ENCODE measurements at places on chromosomes 3 and 15.

DNA sequence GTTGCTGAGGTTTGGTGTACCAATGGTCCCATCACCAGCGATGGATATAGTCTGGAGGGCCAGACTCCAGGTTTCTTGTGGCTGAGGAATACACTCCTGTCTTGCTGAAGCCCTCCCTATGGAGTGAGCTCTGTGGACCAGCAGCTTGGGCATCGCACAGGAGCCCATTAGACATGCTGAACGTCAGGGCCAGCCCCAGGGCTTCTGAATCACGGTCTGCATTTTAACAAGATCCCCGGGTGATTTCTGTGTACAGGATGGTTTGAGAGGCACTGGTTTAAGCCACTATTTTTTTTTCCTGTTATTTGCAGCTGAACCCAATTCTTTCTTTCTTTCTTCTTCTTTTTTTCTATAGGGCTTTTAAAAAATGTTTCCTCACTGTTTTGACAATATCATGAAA, 69.5 kb upstream of the XCR1 start:
- H3K27ac ChIP-seq, result no peak overlapping the region
- DNase-seq, result no peak
- H3K4me3 ChIP-seq, result no peak overlapping the region
- H3K27me3 ChIP-seq, result no peaks in the 10 kb centered on the region
- peaks cover 78% of the 10 kb centered on the region for H3K4me1 ChIP-seq

DNA sequence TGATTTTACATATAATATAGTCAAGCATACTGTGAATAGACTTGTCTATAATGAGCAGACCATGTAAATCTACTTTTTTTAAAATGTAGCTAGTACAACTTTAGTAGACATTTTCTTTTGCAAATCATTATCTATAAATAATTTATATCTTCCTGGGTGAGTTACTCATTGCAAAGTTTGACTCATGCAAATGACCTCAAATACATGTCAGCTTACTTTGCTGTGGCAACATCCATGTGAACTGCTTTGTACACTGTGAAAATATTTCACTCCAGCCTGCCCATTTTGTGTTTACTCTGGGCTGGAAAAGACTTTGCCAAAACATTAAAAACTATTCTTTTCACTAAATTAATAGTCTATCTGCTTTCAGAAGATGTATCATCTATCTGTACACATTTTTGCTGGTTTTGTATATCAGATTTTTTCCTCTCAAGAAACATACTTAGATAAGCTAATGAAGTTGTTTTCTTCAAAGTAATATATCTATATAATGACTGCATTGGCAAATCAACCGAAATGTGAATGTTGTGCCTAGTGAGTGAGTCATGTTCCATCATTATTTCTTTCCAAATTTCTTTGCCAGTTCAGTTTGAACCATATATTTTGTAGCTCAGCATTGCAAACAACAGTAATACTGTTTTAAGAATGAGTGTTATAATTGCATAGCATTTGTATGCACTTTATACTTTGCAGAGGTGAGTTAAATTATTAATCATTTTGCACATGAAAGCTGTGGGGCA, 26.5 kb downstream of the IGSF10 start:
- H3K36me3 ChIP-seq, result peaks cover 34% of the 10 kb centered on the region
- H3K27me3 ChIP-seq, result no peaks in the 10 kb centered on the region
- H3K27ac ChIP-seq, result no peak overlapping the region
- DNase-seq, result no peak
- H3K4me3 ChIP-seq, result no peak overlapping the region

DNA sequence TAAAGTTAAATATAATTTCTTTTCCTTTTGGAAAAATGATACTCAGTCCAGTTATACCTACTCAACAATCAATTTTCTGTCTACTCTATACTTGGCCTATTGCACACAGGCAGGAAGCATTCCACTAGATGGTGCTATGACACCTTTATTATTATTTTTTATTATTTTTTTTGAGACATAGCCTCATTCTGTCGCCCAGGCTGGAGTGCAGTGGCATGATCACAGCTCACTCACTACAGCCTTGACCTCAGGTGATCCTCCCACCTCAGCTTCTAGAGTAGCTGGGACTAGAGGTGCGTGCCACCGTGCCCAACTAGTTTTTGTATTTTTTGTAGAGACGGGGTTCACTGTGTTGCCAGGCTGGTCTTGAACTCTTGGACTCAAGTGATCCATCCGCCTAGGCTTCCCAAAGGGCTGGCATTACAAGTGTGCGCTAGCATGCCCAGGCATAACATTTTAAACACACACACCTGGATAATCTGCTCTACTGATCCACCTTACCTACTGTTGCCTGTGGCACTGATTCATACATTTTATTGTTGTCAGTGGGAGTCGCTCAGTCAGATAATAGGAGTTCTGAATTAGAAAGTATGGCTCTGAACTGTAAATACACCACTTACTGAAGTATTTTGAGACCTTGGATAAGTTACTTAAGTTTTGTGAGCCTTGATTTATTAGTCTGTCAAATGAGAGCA, 56.2 kb downstream of the EIF3J start:
- H3K4me1 ChIP-seq, result peaks cover 4% of the 10 kb centered on the region
- H3K27me3 ChIP-seq, result no peaks in the 10 kb centered on the region
- H3K27ac ChIP-seq, result no peak overlapping the region
- H3K36me3 ChIP-seq, result peaks cover 70% of the 10 kb centered on the region
- no peak overlapping the region for H3K4me3 ChIP-seq
- peak; percentile 16 for DNase-seq

- DNase-seq, result peak; percentile 40
- no peak overlapping the region for H3K4me3 ChIP-seq
- H3K36me3 ChIP-seq, result no peaks in the 10 kb centered on the region
- no peaks in the 10 kb centered on the region for H3K27me3 ChIP-seq
- peaks cover 25% of the 10 kb centered on the region for H3K4me1 ChIP-seq
- H3K27ac ChIP-seq, result no peak overlapping the region
These were observed 94.0 kb downstream of the CORO2B start for GRCh38 chr15:68672781-68673205.

DNA sequence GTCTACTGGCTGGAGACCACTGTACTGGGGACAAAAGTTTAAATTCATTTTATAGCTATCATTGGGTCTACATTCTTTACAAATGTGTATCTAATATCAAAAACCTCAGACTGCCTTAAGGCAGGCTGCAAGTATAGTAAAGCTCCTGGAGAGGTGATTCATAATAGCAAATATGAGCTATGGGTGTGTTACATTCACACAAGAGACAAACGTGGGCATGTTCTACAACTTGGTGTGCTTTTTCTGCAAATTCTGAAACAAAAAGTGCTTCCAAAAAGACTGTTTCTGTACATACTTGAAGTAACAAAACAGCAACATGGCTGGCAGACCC, 1101.4 kb downstream of the ROBO1 start:
- no peak overlapping the region for H3K4me3 ChIP-seq
- no peaks in the 10 kb centered on the region for H3K27me3 ChIP-seq
- no peak for DNase-seq
- H3K27ac ChIP-seq, result no peak overlapping the region
- H3K36me3 ChIP-seq, result no peaks in the 10 kb centered on the region
- no peaks in the 10 kb centered on the region for H3K4me1 ChIP-seq

DNA sequence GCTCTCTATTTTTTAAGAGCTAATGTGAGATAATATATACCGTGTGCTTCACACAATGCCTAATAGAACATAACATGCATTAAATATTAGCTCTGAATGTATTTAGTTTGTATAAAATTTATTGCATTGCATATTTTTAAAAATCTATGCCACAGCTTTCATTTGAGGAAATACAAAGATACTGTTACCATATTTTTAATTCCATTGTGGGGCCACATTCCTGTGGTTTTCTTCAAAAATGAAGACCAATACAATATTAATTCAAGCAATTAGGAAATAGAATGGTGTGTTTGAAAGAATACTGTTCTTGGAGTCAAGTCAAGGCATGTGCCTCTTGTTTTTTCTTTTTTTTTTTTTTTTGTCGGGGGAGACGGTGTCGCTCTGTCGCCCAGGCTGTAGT, 95.4 kb upstream of the CADPS start:
- no peak overlapping the region for H3K4me3 ChIP-seq
- H3K27me3 ChIP-seq, result no peaks in the 10 kb centered on the region
- DNase-seq, result no peak
- no peaks in the 10 kb centered on the region for H3K36me3 ChIP-seq
- no peaks in the 10 kb centered on the region for H3K4me1 ChIP-seq

DNA sequence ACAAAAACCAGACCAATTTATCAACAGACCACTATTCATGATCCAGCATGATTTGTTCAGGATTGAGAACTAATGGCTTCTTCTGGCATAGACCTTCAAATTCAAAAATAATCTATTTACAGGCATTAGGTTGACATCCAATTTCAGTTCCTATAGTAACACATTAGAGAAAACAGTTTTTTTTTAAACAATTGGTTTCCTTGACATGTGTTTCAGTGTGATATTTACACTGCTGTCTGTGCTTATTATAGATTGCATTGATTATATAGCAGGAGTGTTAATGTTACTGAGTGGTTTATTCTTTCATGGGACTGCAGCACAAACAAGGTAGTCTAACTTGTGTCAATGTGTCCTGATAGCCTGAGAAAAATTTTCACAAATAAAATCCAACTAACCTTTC, 579.3 kb downstream of the PLOD2 start:
- H3K4me3 ChIP-seq, result no peak overlapping the region
- H3K36me3 ChIP-seq, result no peaks in the 10 kb centered on the region
- H3K27ac ChIP-seq, result no peak overlapping the region
- no peak for DNase-seq
- no peaks in the 10 kb centered on the region for H3K27me3 ChIP-seq

DNA sequence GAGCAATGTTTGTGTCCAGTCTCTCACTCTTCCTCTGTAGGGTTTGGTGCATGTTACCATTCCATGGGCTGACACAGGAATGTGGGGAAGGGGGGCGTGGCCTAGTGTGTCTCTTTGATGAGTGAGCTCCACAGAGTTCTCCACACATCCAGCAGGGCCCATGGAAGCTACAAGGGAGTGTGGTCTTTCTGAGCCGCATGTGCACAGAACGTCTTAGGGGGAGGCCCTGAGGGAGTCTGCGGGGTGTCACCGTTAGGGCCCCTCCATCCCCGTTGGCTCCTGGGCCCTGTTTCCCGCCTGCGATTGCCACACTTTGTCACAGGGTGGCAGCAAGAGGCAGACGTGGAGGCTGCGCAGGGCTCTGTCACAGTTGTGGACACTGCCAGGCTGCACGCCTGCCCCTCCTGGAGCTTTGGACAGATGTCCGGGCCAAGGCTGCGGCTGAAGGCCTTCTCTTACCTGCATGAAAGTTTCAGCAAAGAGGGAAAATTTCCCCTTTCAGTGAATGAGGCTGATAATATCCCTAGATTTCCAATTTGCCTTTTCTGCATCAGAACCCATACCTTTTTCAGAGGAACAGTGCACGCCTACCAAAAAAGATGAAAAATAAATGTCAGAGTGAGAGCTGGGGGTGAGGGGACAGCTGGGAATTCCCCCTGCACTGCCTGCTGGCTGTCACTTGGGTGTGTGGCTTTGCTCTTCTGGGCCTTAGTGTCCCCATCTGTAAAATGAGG, 24.3 kb downstream of the CACNA2D3 start:
- peaks cover 4% of the 10 kb centered on the region for H3K27me3 ChIP-seq
- no peak overlapping the region for H3K4me3 ChIP-seq
- H3K4me1 ChIP-seq, result no peaks in the 10 kb centered on the region
- H3K27ac ChIP-seq, result no peak overlapping the region
- DNase-seq, result peak; percentile 15
- H3K36me3 ChIP-seq, result no peaks in the 10 kb centered on the region

GRCh38 chr15:89429986-89430385, 66.4 kb downstream of the RHCG start:
- H3K27me3 ChIP-seq, result peaks cover 3% of the 10 kb centered on the region
- H3K36me3 ChIP-seq, result no peaks in the 10 kb centered on the region
- H3K27ac ChIP-seq, result no peak overlapping the region
- no peak overlapping the region for H3K4me3 ChIP-seq
- peaks cover 4% of the 10 kb centered on the region for H3K4me1 ChIP-seq

DNA sequence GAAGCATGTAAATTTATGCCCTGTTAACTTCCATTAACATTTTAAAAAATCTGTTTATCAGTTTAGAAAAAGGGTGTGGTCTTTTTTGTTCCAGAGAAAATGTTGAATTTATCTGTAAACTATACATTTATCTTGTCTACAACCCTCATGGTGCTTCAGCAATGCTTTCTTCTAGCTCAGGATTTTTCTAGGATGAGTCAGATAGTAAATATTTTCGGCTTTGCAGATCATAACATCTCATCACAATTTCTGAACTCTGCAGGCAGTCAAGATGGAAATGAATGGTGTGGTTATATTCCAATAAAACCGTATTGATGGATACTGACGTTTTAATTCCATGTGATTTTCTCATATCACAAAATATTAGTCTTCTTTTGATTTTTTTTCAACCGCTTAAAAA, 70.5 kb upstream of the FOXB1 start:
- no peak for DNase-seq
- no peak overlapping the region for H3K4me3 ChIP-seq
- H3K4me1 ChIP-seq, result no peaks in the 10 kb centered on the region
- H3K27me3 ChIP-seq, result no peaks in the 10 kb centered on the region

DNA sequence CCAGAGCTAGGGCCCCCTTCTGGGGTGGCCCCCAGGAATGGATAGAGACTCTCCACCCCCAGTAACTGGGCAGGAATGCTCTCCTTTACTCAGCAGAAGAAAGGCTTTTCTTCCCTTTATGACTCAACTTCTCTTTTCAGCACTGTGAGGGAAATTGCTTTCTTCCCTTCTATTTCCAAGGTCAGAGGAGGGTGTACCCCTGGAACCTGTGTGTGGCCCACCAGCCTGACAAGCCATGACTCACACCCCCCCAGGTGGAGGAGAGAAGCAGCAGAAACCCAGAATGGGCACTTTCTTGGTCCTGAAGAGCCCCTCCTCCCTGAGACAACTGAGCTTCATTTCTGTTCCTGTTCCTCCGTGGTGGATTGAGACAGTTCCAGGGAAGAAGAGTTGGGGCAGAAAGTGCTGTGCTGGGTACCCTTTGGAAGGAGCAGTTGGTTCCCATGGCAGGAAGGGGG, 2.7 kb upstream of the ANKRD63 start:
- peaks cover 37% of the 10 kb centered on the region for H3K27me3 ChIP-seq
- peaks cover 24% of the 10 kb centered on the region for H3K36me3 ChIP-seq
- H3K4me3 ChIP-seq, result no peak overlapping the region
- H3K27ac ChIP-seq, result no peak overlapping the region
- no peak for DNase-seq

DNA sequence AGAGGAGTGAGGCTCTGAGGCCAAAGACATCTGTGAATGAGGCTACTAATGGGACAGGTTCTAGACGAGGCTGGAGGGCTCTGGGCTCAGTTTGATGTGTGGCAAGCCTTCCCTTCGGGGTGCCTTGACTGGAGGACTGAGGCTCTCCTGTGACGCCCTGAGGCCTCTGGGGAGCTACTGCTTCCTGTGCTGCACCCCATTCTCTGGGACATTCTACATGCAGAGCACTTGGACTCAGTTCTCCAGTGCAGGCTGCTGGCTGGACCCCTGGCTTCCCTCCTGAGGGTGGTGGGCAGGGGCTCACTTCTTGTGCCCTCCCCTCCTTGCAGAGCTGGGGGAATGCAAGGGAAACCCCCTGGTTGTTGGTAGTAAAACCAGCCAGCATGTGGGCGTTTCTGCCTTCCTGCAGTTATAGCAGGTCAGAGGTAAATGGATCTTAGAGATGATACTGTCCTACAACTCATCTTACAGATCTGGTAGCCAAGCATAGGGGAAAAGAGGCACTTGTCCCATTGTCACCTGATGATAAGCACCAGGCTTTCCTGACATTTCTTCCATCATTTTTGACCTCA, 133.3 kb downstream of the CHDH start:
- DNase-seq, result no peak
- H3K36me3 ChIP-seq, result no peaks in the 10 kb centered on the region
- no peak overlapping the region for H3K27ac ChIP-seq
- H3K4me1 ChIP-seq, result peaks cover 6% of the 10 kb centered on the region
- no peaks in the 10 kb centered on the region for H3K27me3 ChIP-seq
- no peak overlapping the region for H3K4me3 ChIP-seq

- H3K4me3 ChIP-seq, result no peak overlapping the region
- H3K36me3 ChIP-seq, result no peaks in the 10 kb centered on the region
- H3K4me1 ChIP-seq, result peaks cover 2% of the 10 kb centered on the region
- no peaks in the 10 kb centered on the region for H3K27me3 ChIP-seq
These were observed 120.3 kb upstream of the PHLDB2 start for GRCh38 chr3:111738790-111739189.

Measured in common myeloid progenitor, CD34-positive (primary cell).